Activated CD4-positive, alpha-beta T cell treated with anti-CD3 and anti-CD28 coated beads, Interleukin-2, amount 10 ng/mL, durations not matched to agents 24 days and 14 days (primary cell): ENCODE measurements at places on chromosomes 5 and 9. TPM values are rescaled to one million over a fixed set of nuclear protein-coding genes. Genes with fewer than 3 reads are reported as not detected.

- DNase-seq, result no peak
Observed at GRCh38 chr9:123369296-123369695, 13.3 kb downstream of the CRB2 start.

DNA sequence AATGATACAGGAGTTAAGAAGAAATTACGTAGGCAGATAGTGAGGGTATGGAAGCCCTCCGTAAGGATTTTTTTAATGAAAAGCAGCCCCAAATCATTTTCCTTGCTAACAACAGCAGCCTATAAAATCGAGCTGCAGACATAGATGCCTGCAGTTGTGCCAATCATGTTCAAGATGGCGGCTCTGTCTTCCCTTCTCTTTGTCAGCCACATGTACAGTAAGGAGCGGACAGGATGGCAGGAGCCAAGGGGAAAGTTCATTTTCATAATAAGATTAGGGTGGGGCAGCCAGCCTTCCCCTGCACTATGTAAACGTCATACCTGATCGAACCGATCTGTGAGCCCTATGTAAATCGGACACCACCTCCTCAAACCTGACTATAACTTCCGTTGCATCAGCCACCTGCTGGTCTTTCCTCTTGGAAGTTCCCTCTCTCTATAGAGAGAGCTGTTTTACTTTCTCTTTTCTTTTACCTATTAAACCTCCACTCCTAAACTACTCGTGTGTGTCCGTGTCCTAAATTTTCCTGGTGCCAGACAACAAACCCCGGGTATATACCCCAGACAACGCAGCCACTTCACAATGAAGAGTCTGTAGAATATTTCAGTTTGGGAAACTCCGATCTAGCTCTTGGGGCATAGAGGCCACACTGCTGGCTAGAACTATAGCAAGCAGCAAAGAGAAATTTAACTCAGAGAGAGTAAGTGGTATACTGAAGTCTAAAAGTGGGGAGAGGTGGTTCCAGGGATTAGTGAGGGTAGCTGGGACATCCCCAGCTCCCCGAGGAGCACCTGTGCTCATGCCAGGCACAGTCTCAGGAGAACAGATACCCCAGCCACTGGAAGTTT is 20.8 kb upstream of the SLC24A2 start:
- DNase-seq, result no peak

SPATA31A3 gene
- total RNA-seq, result not detected in 2 replicates

GRCh38 chr5:31867219-31867618 is 228.3 kb downstream of the PDZD2 start:
- no peak for DNase-seq

MRPS30 gene
- total RNA-seq, result 67.4 and 69.3 TPM in 2 replicates

DNA sequence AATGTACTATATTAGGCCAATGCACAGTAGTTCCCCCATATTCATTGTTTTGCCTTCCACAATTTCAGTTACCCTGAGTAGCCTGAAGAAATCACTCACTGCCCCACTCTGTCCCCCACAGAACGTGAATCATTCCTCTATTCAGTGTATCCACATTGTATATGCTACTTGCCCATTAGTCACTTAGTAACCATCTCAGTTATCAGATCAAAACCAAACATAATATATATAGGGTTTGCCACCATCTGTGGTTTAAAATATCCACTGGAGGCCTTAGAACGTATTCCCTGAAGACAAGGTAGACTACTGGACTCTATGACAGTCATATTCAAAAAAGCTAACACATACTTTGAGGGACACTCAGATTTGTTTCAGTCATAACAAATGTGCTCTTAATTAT is 465.7 kb upstream of the RGMB start:
- no peak for DNase-seq

- DNase-seq, result peak; percentile 80
Observed at GRCh38 chr5:7745882-7746610, 104.9 kb downstream of the CFAP90 start.

GRCh38 chr9:132937463-132937901 is 6.9 kb downstream of the TSC1 start:
- DNase-seq, result no peak

GRCh38 chr5:68725905-68726683 is 367.7 kb upstream of the SLC30A5 start:
- DNase-seq, result no peak

GRCh38 chr9:84841931-84842330 is 172.4 kb downstream of the NTRK2 start:
- DNase-seq, result no peak

CEP72 gene
- total RNA-seq, result 33.2 and 36.0 TPM in 2 replicates

BAAT gene
- 0.07 TPM in 1 of 2 replicates, not detected in the other for total RNA-seq

GRCh38 chr9:109110329-109111021 is 9.3 kb downstream of the TMEM245 start:
- DNase-seq, result no peak

DNA sequence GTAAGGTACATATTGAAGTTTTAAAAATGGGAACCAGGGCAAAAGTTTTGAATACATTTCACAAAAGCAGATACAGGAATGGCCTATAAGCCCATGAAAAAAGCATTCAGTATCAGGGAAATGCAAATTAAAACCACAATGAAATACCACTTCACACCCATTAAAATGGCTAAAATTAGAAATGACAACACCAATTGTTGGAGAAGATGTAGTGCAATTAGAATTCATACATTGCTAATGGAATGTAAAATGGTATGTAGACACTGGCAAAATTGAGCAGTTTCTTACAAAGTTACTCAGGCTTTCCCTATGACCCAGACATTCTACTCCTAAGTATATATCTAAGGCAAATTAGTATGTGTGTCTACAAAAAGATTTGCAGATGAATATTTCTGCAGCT is 34.2 kb downstream of the CDC14B start:
- no peak for DNase-seq

GRCh38 chr5:105836268-105836667 is 1834.5 kb downstream of the EFNA5 start:
- no peak for DNase-seq

GRCh38 chr5:82276800-82277612 is 1.1 kb downstream of the RPS23 start:
- DNase-seq, result no peak

DNA sequence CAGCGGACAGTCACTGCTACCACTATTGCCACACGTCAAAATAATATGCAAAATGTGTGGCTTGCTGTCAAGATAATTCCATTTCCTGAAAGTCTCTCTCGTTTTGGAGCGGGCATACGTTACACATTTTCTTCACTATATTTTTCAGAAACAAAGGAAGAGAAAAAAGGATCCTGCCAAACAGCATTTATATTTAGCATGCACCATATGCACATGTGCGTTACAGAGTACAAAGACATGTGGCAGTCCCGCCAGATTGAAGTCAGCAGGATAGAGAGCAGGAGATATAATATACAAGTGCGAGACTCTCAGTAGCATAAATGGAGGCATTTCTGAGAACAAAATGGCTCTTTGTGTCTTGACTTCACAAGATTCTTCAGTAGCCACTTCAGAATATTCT is 221.6 kb upstream of the KIF2A start:
- no peak for DNase-seq

- DNase-seq, result no peak
Observed at GRCh38 chr9:37760416-37761161, 7.0 kb downstream of the TRMT10B start.

GRCh38 chr5:38660194-38660668 is 103.8 kb upstream of the LIFR start:
- no peak for DNase-seq

DNA sequence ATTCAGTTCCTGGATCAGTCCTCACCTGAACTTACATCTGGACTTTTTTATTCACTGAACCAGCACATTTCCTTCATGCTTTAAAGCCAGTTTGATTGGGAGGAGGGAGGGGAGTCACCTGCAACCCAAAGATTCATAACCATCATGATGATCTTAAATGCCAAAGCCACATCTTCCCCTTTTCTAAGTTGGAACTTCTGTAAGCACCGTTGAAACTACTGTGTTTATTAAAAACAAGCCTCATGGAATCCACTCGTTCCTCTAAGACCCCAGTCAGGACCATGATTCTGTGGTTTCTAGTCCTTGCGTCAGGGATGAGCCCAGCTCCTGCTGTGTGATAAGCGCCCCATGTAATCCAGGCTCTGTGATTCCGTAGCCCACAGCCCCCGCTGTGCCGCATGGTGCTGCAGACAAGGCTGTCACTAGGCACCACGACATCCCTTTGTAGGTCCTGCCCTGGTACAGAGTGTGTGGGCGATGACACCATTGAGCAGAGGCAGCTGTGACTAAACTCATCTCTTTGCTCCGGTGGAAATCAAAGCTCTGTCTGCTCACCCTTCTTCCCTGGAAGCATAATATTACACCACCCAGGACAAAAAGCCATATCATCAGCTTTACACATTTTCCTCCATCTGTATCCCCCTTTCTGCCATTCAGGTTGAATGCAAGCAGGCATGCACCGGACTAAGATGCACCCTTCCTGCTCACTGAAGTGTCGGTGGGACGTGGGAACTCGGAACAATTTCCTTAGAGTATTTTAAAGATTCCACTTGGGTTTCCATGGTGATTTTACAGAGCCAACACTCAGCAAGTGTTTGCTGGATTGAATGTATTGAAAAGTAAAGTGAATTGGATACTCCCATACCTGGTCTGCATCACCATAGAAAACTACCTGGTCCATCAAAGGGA is 132.0 kb upstream of the FSTL4 start:
- no peak for DNase-seq

PSMD5 gene
- 58.1 and 63.7 TPM in 2 replicates for total RNA-seq

- DNase-seq, result no peak
Observed at GRCh38 chr9:102237520-102237919, 499.1 kb upstream of the GRIN3A start.

GRCh38 chr9:85156652-85157051 is 487.1 kb downstream of the NTRK2 start:
- no peak for DNase-seq

RUSC2 gene
- total RNA-seq, result 6.9 and 7.9 TPM in 2 replicates

GRCh38 chr9:15977438-15977837 is 424.6 kb downstream of the CCDC171 start:
- DNase-seq, result no peak

DNA sequence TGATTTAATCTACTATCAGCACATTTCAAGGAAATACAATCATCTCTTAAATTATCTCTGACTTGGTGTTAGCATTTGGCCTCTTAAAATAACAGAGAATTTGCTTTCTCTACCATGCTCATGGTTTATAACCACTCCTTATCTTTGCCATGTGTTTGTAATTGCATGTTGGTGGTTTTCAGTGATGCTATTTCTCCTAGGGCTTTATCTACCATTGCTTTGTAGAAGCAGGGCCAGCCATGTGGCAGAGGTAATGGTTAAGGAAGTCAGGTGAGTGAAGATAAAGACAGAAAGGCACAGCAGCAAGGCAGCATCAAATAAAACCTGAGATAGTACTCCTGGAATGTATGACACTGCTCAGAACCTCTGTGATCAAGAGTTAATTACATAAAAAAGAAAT is 206.2 kb downstream of the FER start:
- no peak for DNase-seq

- DNase-seq, result peak; percentile 73
Observed at GRCh38 chr5:79800979-79801827, 111.6 kb downstream of the CMYA5 start.

ACTBL2 gene
- total RNA-seq, result not detected in 2 replicates

DNA sequence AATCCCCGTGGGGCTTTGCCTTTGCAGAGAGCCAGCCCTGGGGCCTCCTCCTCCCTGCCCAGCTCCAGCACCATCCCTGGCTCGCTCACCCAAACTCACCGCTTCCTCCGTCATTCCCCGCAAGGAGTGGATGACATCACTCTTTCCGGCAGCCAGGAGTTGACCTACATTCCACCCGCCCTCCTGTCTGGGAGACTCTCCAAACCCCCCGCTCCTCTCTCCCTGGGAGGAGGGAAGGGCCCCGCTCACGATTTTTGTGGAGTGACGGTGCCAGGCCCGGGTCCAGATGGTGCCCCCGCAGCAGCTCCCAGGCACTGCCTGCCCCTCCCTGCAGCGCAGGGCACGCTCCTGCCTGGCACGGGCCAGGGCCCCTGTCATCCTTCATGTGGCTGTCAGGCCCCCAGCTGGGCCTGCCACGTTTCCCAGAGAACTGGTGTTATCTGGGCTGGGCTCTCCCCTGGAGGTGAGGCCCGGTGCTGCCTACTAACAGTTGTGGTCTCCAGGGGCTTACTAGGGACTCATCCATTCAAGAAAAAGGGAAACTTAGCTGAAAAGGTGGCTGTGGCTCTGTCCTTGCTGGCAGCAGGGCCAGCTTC is 52.3 kb downstream of the NTNG2 start:
- DNase-seq, result no peak

- DNase-seq, result peak; percentile 83
Observed at GRCh38 chr5:68460147-68460798, 244.7 kb downstream of the PIK3R1 start.

GRCh38 chr9:134040781-134041648 is 15.7 kb downstream of the BRD3OS start:
- DNase-seq, result no peak

- no peak for DNase-seq
Observed at GRCh38 chr5:124519396-124519795, 227.0 kb downstream of the ZNF608 start.

SPATA31E1 gene
- total RNA-seq, result not detected in 2 replicates

GRCh38 chr9:111231801-111232580 is 98.0 kb downstream of the OR2K2 start:
- no peak for DNase-seq

- DNase-seq, result peak; percentile 21
Observed at GRCh38 chr5:113902917-113903660, 389.6 kb downstream of the YTHDC2 start.

DNA sequence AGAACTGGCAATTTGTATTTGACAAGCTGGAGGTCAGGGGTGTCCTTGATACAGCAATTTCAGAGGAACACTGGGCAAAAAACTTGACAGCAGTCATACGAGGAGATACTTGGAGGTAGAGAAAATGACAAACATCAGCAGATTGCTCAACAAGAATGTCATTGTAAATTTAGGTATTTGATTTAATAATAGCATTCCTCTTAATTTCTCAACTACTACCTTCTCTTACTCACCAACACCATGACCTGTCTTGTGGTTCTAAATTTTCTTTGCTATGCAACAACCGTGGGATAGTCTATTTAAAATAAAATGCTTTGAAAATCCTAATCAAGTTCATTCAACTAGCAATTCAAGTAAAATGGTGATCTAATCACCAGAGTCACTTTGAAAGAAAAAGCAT is 128.4 kb downstream of the DNAH5 start:
- DNase-seq, result no peak

DNA sequence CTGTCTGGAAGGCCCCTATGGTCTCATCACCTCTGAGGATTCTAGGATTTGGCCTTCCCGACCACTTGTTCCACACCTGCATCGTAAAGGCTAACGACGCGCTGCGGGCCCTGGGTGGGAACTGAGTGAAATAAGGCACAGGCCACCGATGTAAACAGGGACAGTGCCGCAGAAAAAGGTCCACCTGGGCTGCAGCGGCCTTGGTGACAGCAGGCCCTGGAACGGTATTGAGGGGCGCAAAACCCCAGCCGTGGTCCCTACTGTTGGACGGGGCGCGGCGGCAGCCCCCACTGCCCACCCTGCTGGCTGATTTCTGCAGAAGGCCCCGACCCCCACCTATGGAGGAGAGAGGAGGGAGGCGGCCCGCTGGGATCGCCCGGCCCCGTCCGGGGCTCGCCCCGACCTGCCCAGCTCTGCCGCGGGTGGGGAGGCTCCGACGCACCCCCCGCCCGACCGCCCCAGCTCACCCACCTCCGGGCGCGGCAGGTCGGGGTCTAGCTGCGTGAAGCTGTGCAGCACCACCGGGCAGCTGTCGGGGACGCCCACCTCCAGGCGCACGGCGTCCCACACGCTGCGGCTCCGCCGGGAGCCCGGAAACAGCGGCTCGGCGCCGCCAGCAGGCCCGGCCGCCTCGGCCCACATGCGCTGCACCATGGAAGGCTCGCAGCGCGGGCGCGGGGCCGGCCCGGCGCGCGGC is 391 bp downstream of the RALGDS start:
- no peak for DNase-seq

GRXCR2 gene
- not detected in 2 replicates for total RNA-seq
